Putamen (tissue), 1 donor: ENCODE measurements at places on chromosomes 16 and 17.

- DNase-seq: no peak
Measured at GRCh38 chr17:1227917-1228780, 42.1 kb upstream of the BHLHA9 start.

DNA sequence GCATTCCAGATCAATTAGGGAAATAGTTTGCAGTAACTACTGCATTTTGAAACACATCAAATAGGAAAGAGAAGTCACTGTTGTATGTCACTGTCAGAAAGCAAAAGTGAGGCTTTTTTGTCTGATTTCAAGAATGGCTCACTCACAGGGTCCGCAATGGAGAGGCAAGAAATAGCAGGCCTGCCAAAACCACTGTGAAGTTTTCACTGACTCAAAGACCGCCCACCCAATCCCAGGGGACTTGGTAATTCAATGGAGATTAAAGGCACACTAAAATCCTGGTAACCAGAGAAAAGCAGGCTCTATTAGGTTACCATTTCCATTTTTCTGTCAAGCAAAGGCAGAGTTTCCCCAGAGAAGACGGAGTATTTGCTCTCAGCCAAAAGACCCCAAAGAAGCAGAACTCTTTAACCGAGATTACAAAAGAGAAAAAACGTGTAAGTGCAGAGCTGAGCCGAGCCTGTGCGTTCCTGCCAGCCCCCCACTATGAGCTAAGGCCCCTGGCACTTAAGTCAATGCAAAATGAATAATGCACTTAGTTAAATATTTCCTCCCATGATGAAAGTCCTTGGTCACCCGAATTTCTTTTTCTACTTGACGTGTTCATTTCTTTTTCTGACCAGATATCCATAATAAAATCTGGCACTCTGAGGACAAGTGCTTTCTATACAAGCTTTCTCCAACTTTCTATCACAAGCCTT, 57.0 kb downstream of the FOXL1 start:
- DNase-seq: no peak

- no peak for DNase-seq
Measured at GRCh38 chr16:24971718-24972117, 43.5 kb downstream of the ARHGAP17 start.

GRCh38 chr16:84024854-84025253, 17.7 kb downstream of the SLC38A8 start:
- no peak for DNase-seq

GRCh38 chr16:25031132-25031440, 15.9 kb upstream of the ARHGAP17 start:
- DNase-seq: no peak

- DNase-seq: no peak
Measured at GRCh38 chr17:40956401-40957254, 10.1 kb downstream of the KRT39 start.

GRCh38 chr17:50618300-50618699, 16.4 kb upstream of the ABCC3 start:
- no peak for DNase-seq

GRCh38 chr17:32757963-32758362, 119.0 kb downstream of the MYO1D start:
- no peak for DNase-seq

DNA sequence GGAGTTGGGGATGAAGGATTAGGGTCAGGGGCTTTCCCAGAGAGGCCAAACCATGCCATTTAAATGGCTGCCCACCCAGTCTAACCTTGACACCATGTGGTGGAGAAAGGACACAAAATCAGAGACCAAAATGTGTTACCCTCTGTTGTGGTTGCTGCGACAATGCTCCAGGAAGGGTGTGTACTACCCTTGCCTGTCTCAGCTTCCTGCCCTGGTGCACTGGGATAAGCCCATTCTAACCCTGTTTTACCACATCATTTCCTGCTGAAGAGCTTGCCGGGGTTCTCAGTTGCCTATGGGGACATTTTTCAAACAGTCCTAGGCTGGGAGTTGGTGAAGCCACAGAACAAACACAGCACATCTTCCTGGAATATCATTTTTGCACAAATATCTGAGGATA, 4.9 kb downstream of the OR4D1 start:
- DNase-seq: no peak

DNA sequence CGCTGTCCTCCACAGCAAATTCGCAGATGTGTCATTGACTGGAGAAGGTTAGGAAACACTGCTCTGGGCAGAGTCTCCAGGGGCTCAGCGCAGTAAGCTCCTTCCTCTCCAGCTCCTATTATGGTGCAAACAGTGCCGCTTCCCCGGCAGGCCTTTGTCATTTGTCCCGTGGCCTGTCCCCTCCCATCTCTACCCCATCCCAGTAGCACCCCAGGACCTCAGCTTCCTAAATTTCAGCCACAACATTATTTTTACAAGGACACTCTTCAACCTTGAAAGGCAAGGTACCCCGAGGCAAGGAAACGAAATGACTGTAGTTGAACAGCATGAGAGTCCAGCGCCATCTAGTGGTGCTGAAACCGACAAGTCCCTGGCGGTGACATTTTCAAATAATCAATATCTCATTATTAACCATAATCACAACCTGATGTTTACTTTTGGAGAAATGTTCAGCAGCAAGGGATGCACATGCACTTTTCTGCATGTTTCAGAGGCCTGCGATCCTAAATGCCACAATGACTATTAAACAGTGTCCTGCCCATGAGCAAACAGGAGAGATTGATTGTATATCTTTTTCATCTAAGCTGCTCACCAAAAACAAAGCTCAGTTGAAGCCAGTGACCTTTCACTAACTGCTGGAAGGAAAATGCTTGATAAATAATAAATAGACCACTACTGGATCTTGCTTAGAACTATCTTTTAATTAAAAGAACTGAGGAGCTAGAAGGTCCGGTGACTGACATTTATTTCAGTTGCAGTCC, 16.5 kb downstream of the MRPS23 start:
- DNase-seq: no peak

DNA sequence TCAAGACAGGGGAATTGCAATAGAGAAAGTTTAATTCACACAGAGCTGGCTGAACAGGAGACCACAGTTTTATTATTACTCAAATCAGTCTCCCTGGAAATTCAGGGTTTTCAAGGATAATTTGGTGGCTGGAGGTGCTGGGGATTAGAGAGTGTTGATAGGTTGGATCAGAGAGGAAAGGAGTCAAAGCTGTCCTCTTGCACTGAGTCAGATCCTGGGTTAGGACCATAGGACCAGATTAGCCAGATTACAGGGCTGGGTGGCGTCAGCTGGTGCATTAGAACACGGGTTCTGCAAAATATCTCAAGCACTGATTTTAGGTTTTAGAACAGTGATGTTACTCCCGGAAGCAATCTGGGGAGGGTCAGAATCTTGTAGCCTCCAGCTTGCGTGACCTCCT, 1.8 kb upstream of the NSMCE1 start:
- DNase-seq: no peak

GRCh38 chr16:77913738-77914253, 108.6 kb upstream of the CLEC3A start:
- DNase-seq: no peak

DNA sequence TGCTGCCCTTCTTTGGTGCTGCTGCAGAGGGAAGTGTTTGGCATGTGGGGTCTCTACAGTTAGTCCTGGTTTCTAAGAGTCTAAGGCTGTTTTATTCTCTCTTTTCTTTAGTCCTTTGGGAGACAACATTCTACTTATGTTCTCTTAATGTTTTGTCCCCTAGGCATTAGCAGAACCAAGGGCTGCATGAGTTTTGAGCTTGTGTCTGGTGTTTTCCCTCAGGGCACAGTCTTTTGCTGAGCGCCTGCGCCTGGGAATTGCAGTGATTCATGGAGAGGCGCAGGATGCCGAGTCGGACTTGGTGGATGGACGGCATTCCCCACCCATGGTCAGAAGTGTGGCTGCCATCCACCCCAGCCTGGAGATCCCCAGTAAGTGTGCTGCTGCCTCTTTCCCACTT, 41.1 kb upstream of the SLC5A10 start:
- no peak for DNase-seq

- DNase-seq: no peak
Measured at GRCh38 chr16:9061358-9061813, 30.1 kb upstream of the HAPSTR1 start.

GRCh38 chr17:40191237-40192208, 14.3 kb downstream of the RAPGEFL1 start:
- DNase-seq: peak; percentile 66

- DNase-seq: no peak
Measured at GRCh38 chr17:44258811-44259351, 9.1 kb downstream of the SLC4A1 start.

GRCh38 chr17:11640463-11640814, 42.2 kb downstream of the DNAH9 start:
- DNase-seq: no peak

DNA sequence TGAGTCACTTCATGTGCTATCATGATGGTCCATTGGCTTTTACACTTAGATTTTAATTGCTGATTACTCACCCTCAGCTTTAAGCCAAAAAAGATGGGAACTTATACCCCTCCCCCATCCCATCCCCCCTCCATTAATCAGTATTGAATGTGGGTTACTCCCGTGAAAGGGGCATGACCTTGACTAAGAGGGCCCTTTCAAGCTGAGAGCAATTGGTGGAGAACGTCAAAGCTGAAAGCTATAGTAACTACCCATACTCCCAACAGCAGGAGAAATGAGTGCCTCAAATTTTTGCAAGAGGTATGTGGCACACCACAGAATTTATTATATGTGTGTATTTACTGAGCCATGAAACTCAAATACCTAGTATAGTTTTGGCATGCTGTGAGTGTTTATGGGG, 99.7 kb upstream of the CDH8 start:
- no peak for DNase-seq

DNA sequence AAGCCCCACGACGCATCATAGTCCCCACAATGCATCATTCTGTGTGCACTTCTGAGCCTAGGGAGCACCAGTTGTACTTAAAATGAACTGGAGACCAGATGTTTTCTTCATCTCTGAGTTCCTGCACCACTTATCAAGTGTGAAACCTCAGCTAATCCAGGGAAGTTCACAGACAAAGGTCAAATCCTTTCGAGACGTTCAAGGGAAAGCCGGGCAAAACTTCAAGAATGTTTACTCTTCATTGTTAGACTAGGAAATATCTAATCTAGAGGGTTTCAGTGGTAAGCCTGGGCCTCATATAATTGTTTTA, 4.6 kb upstream of the PMP22 start:
- no peak for DNase-seq

- no peak for DNase-seq
Measured at GRCh38 chr16:61024180-61024900, 1011.9 kb downstream of the CDH8 start.
